ENCODE measurements at places on chromosomes 4 and X.

DNA sequence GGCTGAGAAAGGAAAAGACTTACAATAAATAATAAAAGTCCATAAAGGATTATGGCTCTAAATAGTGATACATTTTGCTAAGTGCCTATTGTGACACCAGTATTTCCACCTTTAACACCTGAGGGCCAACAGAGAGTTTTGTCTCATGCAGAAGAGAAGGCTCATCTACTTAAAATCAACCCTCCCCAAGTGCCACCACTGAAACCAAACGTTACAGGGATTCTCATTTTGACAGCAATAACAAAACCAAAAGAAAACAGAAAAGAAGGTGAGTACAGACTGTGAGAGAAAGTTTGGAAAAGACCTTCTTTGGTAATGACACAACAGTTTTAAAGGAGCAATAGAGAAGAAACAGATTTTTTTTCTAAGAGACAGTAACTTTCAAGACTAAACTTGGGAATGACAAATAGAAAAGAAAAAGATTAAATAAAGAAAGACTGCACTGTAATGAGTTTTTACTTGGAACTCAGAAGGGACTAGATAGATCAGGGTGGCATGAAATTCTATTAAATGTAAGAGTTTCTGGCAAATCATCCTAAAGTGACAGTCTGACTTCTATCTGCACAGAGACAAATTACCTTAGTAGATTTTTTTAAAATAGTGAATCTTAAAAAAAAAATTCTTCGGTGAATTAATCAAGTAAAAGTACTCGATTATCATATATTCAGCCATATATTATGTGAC lies 109.7 kb downstream of the ZNF827 start:
- DNase-seq: no peak

GRCh38 chr4:77433418-77433733 lies 172.2 kb upstream of the CXCL13 start:
- DNase-seq: peak; percentile 58

- no peak for DNase-seq
Measured at GRCh38 chr4:20543131-20543530, 157.1 kb upstream of the PACRGL start.

- DNase-seq: peak; percentile 28
Measured at GRCh38 chr4:128275346-128275745, 12.3 kb downstream of the PGRMC2 start.

- peak; percentile 59 for DNase-seq
Measured at GRCh38 chr4:133320576-133321170, 171.6 kb downstream of the PCDH10 start.

GRCh38 chr4:159052315-159052714 lies 50.6 kb upstream of the RAPGEF2 start:
- no peak for DNase-seq

DNA sequence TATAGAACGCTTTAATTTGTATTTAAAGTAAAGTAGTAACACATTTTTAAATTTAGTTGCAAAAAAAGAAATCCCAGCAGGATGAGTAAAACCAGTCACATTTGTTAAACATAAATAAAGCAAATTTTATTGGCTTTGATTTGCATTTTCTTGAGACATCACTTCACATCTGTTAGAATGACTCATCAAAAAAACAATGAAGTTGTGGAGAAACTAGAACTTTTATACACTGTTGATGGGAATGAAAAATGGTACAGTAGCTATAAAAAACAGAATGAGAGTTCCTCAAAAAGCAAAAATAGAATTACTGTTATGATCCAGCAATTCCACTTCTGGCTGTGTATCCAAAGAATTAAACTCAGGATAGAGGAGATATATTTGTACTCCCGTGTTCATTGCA lies 454.0 kb upstream of the KLHL4 start:
- DNase-seq: peak; percentile 1

DNA sequence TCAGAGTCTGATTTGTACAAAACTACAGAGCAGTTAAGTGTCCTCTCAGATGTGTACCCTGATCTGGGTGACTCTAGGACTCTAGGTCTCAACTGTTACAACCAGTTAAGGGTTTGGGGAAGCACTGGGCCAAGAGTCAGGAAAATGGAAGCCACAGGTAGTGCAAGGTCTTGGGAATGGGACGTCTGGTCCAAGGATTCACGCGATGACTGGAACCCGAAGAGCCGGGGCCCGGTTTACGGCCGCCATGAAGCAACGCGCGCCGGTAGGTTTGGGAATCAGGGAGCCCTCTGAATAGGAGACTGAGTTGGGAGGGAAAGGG lies 321 bp upstream of the HPRT1 start:
- no peak for DNase-seq

- peak; percentile 45 for DNase-seq
Measured at GRCh38 chr4:149997881-149998421, 80.3 kb upstream of the DCLK2 start.

GRCh38 chrX:40303256-40304077 lies 205.7 kb upstream of the BCOR start:
- no peak for DNase-seq

- peak; percentile 26 for DNase-seq
Measured at GRCh38 chrX:38768079-38768478, 33.2 kb upstream of the MID1IP1 start.

DNA sequence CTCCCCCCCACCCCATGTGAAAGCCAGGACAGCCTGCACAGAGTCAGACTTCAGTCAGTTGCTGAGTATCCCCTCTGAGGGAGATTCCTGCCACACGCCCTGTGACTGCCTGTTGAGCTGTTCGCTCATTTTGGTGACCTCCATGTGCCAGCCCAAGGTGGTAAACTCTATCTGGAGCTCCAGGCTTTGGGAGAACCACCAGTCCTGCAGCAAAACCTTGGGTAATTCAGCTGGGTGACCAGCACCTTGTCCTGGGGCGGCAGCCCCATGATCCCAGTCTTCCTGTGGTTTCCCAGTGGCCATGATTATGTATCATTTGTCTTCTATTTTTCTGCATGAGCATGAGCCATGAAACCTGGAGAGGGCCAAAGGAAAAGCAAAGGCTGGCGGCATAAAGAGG lies 73.4 kb downstream of the NBDY start:
- DNase-seq: no peak

GRCh38 chr4:157012296-157012695 lies 40.7 kb upstream of the PDGFC start:
- DNase-seq: no peak

- peak; percentile 70 for DNase-seq
Measured at GRCh38 chr4:7876201-7876875, 63.3 kb downstream of the AFAP1 start.

- no peak for DNase-seq
Measured at GRCh38 chr4:143386812-143387211, 50.1 kb downstream of the GAB1 start.

GRCh38 chrX:13693341-13693961 lies 4.5 kb downstream of the RAB9A start:
- DNase-seq: peak; percentile 20

GRCh38 chrX:44227991-44228390 lies 115.5 kb downstream of the EFHC2 start:
- no peak for DNase-seq

- no peak for DNase-seq
Measured at GRCh38 chrX:77527233-77528001, 80.2 kb downstream of the FGF16 start.

DNA sequence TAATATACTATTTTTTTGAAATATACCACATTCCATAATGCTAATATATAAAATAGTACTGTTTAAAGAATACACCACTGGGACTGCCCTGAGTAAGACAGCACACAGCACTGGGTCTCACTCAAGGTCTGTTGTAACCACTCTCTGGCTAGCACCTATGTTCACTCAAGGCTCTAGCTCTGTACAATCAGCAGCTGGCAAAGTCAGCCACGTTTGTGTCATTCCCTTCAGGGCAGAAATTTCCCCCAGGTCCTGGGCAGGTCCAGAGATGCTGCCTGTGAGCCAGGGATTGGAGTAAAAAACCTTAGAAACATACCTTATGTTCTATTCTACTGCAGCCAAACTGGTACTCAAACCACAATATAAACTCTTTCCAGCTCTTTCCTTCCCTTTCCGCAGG lies 1160.2 kb upstream of the ADGRL3 start:
- no peak for DNase-seq
